Ureter (tissue), 1 donor: ENCODE measurements at places on chromosomes 4 and X. TPM values are rescaled to one million over a fixed set of nuclear protein-coding genes. Genes with fewer than 3 reads are reported as not detected.

MGAT4D gene
- total RNA-seq, result not detected

FAAH2 gene
- total RNA-seq, result 9.1 TPM

DNA sequence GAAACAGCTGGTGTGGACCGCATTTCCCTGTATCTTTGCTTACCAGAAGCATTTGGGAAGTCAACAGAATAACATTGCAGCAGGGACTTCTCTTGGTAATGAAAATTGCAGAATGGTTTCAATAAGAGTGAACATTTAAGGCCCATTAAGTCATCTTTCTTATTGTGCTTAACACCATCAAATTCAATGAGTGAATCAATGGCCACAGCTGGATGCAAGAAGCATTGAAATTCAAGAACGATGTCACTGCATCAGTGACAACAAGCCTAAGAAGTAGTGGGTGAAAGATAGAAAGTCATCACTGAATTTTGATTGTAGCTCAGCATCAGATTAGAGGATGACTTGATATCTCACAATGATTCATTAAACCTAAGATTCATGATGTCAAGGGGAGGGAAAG lies 93.9 kb upstream of the GPM6A start:
- no peak for DNase-seq

GRCh38 chr4:143335979-143336780 lies 496 bp upstream of the GAB1 start:
- DNase-seq, result peak; percentile 87

DNA sequence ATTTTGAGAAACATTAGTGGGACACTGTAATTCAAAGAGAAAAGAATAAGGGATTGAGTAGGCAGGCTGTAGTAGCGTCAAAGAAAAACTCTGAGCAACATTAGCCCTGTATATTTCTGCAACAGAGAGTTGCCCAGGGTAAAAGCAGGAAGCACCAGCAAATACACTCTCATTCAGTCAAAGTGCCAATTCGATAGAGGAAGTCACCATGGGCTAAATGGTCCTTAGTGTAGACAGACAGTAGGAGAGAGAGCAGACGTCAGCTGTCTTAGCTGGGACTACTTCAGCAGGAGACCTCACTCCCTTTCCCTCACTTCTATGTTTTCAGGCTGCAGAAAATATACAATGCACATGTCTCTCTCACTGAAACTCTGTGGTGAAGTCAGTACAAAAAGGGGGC lies 2073.8 kb upstream of the TENM3 start:
- no peak for DNase-seq

DNA sequence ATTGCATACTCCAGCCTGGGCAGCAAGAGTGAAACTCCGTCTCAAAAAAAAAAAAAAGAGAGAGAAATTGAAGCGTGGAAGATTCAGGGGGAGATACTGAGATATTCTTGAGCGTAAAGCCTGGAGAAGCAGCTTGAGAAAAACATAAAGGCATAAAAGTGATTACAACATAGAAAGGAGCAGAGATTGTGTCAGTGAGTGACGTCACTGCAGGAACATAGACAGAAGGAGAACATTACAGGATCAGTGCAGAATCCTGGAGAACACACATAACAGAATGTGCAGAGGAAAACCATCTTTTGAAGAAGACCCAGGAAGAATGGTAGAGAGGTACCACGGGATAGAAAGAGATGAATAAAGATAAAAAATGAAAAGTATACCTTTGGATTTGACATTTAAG lies 147.0 kb downstream of the APBB2 start:
- DNase-seq, result no peak
